Foreskin keratinocyte (primary cell): ENCODE measurements at places on chromosomes 5 and 9.

GRCh38 chr5:6410421-6410820, 32.1 kb upstream of the MED10 start:
- no peak for DNase-seq

DNA sequence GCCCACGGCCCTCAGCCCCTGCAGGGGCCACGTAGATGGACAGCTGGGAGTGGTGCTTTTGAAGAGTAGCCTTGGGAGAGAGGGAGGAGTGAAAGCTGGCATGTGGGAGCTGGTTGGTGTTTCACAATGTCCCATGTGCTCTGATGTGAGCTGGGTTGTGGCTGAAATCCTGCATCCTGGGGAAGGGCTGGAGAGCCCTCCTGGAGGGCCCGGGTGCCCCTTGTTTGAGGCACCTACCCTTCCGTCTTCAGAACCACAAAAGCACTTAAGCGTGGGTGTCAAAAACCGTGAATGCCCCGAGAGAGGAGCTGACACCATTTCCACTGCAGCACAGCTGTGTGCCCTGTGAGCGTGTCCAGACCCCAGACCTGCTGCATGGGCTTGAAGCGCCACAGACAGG, 199.1 kb upstream of the ZNF618 start:
- DNase-seq = no peak

DNA sequence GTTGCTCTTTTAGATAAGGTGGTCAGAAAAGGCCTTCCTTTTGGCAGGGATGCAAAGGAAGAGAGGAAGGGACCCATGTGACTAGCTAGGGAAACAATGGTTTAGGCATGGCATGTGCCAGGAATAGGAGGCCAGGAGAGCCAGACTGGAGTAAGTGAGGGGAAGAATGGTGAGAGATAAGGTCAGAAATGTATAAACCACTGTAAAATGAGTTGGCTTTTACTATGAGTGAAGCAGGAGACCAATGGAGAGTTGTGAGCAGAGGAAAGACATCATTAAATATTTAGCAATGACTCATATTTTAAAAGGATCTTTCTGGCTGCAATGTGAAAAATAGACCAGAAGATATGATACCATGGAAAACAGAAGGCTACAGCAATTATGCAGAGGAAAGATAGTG, 50.9 kb downstream of the AP3B1 start:
- peak; percentile 13 for DNase-seq

GRCh38 chr5:170145462-170145861, 39.8 kb downstream of the FOXI1 start:
- no peak for DNase-seq

GRCh38 chr5:16095612-16096011, 84.0 kb downstream of the MARCHF11 start:
- DNase-seq = no peak

DNA sequence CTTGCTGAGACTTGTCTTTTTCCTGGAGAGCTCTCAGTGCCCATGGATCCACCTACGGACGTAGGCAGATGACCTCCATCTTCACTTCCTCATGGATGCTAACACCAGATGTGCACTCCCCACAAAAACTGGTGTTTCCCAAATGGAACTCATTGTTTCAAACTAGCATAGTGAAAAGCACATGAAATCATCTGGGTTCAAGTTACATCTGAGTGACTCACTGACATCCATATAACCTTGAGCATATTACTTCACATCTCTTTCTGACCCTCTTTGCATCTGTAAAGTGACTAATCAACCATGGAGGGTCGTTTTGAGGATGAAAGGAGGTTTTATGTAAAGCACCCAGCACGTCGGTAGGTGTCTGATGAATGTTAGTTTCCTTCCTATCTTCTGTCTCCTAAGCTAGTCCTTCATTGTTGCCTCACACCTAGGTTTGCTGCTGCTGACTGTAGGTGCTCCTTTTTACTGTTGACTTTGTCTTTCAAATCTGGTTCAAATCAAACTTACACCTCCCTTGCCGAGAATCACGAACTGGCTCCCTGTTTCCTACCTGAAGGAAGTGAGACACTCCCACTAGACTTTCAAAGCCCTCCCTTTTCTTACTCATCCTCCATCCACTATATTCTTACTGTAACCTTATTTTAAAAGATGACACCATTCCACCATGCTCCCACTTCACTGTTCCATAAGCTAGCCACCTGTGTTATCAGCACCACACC, 10.3 kb downstream of the OCLN start:
- peak; percentile 91 for DNase-seq

DNA sequence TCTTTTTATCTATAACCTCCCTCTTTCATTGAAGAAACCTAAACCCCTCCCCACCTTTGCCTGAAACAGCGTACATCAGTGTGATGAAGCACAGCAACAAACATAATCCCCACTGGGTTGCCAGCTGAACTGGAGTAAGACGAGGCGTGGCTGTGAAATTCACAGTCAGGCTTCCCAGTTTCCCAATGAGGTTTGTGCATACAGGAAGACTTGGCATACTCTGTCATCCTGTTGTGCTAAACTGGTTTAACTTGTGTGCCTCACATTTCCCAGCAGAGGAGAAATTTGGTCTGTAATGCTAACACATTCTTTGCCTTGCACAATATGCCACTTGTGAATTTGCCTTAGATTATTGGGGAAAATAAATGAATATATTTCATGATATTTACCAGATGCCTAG, 121.5 kb downstream of the SV2C start:
- DNase-seq = peak; percentile 71

DNA sequence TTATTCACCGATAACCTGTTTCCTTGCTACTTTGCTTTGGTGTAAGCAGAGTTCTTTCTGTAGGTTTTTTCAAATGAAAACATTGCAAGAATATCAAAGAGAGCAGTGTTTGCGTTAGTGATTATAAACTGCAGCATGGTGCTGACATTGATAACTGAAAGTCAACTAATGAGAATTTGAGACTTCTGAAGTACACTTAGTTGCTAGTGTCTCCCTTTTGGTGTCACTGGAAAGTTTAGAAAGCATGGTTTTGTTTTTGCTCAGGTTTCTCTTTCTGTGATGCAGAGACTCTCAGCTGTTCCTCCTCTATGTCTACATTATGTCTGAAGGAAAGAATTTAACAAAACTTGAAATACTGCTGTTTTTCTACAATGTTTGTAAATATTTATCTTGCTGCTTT, 80.2 kb upstream of the ZNF169 start:
- DNase-seq = no peak

GRCh38 chr5:84599964-84600363, 215.3 kb upstream of the EDIL3 start:
- no peak for DNase-seq

- no peak for DNase-seq
Measured at GRCh38 chr9:6761306-6761705, 3.5 kb downstream of the KDM4C start.

GRCh38 chr9:82970359-82970758, 92.6 kb downstream of the RASEF start:
- DNase-seq = no peak

DNA sequence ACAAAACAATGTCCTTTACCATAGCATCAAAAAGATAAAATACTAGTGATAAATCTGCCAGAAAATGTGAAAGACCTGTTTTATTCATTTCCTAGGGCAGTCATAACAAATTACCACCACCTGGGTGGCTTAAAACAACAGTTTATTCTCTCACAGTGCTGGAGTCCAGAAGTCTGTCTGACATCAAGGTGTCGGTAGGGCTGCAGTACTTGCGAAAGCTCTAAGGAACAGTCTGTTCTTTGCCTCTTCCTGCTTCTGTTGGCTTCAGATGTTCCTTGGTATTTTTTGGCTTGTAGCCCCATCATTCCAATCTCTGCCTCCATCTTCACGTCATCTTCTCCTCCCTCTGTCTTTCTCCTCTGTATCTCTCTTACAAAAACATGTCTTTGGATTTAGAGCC, 51.0 kb downstream of the PTPDC1 start:
- DNase-seq = peak; percentile 29

DNA sequence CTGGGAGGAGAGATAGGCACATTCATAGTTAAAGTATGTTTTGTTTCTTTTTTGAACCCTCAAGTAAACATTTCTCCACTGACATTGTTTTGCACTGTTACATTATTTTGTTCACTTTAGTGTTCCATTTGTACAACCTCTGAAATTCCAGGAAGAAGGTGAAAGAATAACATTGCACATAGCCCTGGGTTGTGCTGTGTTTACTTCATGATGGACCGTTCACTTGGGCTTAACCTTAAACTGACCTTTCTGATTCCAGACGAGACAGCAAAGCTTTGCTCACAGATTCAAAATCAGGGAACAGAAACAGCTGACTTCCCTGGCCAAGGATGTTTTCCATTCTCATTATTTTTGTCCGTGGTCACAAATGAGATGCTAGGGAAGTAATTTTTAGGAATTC, 42.8 kb upstream of the GDNF start:
- no peak for DNase-seq

GRCh38 chr9:126377536-126377935, 50.9 kb downstream of the MVB12B start:
- DNase-seq = no peak

DNA sequence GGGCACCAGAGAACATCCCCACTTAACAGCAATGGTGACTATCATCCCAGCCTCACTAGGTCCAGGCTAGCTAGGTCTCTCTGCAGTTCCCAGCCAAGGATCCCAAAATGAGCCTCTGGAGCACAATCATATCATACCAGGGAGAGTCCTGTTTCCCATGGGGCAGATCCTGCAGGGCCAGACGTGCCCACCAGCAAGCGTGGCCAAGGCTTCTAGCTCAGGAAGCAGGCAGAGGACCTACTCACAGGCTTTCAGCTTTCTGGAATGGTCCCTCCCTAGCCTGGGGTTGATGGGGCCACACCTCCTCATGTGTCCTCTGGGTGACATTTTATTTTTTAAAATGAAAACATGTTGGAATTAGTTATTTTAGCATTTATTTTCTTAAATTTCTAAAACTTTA, 45.7 kb upstream of the PITX1 start:
- DNase-seq = no peak

DNA sequence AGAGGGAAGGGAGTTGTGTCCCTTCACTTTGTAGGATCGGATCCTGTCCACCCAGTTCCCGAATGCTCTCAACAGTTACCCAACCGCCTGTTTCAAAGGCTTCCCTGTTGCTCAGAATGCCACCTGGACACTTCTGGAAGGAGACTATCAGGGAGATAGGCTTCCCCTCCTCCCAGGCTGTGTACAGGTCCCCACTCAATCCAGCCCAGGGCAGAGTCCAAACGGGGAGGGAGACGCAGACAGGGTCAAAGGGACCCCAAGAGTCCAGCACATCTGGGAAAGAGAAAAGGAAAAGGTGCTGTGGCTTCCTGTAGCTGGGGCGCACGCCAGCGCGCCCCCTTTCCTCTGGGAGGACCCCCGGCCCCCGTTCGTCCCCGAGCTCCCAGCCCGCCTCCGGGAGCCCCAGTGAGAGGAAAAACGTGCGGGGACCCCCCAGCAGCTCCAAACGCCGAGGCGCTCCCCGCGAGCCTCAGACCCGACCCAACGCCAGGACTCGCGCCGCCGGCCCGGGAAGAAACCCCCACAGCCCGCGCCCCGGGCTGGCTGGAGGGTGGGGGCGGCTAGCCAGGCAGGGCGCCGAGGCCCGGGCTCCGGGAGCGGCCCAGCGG, 640 bp downstream of the SURF4 start:
- DNase-seq = no peak

GRCh38 chr9:128568470-128569078, 16.2 kb downstream of the SPTAN1 start:
- DNase-seq = no peak

DNA sequence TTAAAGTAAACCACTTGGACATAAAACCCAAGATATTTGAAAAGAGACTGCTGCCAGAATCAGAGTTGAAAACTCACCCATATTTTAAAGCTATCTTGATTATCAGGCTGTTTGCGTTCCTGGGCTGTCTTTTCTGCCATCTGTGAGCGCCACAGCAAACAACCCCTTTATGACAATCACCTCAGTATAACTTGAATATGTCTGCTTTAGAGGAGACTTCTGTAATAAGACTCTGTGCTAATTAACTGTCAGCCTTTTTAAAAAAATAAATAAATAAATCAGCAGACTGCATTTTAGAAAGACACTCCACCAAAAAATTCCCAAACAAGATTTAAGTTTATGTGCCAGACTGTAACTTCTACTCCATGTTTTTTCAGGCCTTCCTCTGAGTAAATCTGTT, 375.7 kb upstream of the CCNH start:
- DNase-seq = no peak

- DNase-seq = no peak
Measured at GRCh38 chr5:43855452-43855851, 252.5 kb downstream of the NNT start.

DNA sequence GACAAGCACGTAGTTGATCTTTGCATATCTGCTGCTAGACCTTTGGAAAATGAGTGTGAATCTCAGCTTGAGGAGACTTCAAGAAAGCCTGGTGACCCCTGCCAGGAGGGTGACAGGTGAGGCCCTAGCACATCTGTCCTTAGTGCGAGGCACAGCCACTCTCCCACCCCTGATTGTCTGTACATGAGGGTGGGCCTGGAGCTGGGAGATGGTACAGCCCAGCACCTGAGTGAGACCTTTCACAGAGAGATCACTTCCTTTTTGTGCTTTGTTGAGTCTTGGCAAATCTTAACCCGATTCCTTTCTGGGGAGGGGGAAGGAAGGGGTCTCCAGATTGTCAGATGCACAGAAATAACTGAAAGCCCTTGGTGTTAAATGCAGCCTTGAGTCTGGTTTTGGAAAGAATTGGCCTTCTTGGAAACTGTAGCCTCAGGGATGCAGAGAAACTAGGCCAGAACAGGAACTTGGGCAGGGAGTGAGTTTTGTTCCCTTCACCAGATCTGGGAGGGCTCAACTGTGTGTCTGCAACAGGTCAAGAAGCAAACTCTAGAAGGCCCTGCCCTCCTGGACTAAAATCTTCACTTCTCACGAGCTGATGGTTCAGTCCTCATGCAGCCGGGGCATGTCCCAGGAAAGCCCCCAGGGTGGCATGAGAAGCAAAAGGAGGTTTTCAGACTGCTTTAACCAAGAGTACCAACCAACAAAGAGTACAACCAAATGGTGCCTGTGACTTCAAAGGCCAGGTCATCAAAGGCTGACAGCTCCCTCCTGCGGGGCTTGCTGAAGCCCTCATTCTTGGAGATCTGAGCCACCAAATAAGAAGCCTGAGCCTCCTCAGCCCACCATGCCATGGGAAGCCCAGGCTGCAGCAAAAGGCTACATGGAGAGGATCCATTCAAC, 20.8 kb upstream of the SEMA4D start:
- DNase-seq = no peak

- no peak for DNase-seq
Measured at GRCh38 chr5:588406-588995, 23.6 kb upstream of the CEP72 start.

- DNase-seq = peak; percentile 84
Measured at GRCh38 chr5:157997991-157998504, 139.1 kb upstream of the CLINT1 start.

GRCh38 chr5:111805071-111805470, 48.1 kb upstream of the NREP start:
- DNase-seq = no peak

DNA sequence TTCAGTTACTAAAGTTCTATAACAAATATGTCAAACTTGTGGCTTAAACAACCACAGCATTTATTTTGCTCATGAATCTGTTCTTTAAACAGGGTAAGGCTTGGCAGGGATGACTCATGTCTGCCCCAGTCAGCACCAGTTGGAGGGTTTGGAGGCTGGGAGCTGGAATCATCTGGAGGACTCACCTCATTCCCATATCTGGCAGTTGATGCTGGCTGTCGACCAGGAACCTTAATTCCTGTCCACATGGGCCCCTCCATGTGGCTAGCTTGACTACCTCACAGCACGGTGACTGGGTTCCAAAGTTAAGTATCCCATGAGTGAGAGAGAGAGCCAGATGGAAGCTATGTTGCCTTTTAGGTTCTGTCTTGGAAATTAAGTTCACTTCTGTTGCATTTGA, 13.8 kb upstream of the CCL28 start:
- peak; percentile 85 for DNase-seq
